Stimulated activated CD8-positive, alpha-beta memory T cell treated with anti-CD3 and anti-CD28 coated beads, Interleukin-4, amount 100 ng/mL, for 4 hours (primary cell): ENCODE measurements at places on chromosomes 12 and 14.

GRCh38 chr12:13941258-13942249 lies 39.8 kb downstream of the GRIN2B start:
- DNase-seq, result no peak

- DNase-seq, result peak; percentile 24
Measured at GRCh38 chr12:122834921-122835749, at the start of gene HIP1R. Gene HIP1R (plus strand): TSS chr12:122835457. CDS start chr12:122835551, 94 bp downstream.

DNA sequence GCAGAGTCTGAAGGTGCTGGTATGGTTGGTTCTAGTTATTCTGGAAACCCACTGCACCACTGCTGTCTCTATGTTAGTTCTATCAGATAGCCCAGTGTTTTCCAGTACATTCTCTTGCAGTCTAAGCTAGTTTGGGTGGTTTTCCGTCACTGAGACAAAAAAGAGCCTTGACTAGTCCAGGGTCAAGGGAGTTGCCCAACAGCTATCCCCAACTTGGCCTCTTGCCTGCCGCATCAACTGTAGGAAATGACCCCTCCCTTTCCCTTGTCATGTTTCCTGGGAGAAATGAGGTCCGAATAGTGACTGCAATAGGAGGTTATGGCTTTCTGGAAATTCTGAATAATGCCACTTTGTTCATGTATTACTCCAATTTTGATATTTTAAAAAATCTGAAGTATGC lies 160.4 kb downstream of the EFCAB11 start:
- DNase-seq, result no peak

DNA sequence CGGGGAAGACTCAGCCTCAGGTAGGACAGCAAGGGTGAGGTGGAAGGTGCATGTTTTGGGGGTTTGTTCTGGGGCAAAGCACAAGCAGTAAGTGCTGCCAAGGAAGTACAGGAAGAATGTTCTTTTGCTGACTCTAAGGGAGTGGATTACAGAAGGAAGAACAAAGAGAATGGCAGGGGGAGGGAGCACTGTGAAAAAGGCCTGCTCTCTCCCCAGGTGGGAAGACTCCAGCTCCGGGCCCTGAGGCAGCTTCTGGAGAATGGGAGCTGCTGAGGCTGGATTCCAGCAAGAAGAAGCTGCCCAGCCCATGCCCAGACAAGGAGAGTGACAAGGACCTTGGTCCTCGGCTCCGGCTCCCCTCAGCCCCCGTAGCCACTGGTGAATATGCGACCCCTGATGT lies 7.0 kb upstream of the PFDN5 start:
- DNase-seq, result no peak

DNA sequence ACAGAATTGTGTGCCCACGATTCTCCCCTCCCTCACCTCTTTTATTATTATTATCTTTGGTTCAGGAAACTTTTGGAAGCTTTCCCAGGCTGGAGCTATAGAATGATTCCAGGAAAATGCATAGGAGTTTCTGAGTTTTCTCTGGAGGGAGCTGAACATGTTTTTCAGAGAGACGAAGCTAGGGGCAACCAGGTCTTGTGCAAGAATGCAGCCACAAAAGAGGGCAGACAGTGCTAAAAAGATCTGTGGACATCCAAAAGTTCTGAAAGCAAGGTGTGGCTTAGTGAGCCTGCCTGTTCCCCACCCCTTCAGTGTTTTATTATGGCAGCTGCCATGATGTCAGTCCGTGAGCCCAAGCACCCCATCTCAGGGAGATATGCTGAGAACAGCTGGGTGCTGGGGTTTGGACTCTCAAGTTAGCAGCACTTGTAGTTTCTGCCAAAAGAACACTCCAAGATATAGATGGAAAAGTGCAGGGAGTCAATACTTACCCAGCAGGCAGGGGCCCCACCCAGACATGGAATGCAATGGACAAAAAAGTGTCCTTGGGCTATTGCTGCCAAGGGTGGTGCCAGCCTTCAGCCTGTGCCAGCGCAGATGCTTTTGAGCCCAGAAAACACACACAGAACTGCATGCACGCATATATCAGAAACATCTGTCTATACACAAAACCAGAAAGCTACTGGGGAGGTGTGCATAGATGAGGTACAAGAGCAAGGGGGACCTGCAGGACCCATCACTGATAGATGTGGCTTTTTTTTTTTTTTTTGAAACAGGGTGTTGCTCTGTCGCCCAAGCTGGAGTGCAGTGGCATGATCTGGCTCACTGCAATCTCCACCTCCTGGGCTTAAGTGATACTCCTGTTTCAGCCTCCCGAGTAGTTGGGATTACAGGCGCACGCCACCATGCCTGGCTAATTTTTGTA lies 17.0 kb upstream of the IRF2BPL start:
- DNase-seq, result no peak

GRCh38 chr12:52010152-52010622 lies 3.4 kb downstream of the TAMALIN start:
- DNase-seq, result no peak

- no peak for DNase-seq
Measured at GRCh38 chr12:86170051-86170450, 86.1 kb downstream of the MGAT4C start.

- no peak for DNase-seq
Measured at GRCh38 chr14:71625891-71626701, 306.1 kb upstream of the RGS6 start.

GRCh38 chr14:55540847-55541773 lies 38.9 kb upstream of the KTN1 start:
- no peak for DNase-seq

DNA sequence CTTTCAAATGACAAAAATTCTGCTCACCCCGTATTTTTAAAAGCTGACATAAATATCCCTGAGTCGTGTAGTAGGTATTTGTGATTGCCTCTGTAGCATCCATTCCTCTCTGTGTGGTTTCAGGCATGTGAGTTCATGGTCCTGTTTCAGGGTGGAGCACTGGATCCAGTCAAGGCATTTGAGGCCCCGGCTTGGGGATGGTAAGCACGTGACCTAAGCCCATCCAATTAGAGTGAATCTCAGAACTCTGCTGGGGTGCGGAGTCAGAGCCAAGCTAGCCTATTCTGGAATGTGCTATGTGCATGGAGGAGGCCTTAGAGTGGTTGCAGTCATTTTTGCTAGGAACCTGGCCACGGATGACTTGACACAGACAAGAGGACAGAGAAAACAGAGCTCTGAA lies 4.3 kb upstream of the CSRP2 start:
- no peak for DNase-seq

GRCh38 chr12:52014567-52015530 lies 8.1 kb downstream of the TAMALIN start:
- no peak for DNase-seq

DNA sequence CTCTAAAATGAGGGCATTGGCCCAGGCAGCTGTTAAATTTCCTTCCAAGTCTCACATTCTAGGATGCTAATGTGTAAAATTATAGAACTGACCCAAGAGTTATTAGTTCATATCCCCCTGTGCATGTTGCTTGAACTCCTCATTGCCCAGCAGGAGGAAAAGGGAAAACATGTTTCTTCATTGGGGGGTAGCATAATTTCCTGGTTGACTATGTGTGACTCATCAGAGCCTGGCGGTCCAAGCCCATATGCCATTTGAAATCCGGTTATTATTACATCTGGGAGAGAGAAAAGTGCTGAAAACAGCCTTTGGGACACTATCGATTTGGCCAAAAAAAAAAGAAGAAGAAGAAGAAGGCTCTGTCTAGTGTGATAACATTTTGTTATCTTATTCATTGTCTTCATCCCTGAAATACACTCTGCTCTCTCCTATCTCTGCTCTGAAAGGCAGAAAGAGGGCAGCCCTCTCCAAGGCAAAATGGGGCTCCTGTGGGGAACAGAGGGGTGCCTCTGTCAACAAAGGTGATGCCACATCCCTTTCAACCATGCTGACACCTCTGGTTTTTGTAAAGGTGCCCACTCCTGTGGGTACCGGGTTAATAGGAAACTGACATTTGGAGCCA lies 114.2 kb downstream of the DAD1 start:
- DNase-seq, result no peak

- no peak for DNase-seq
Measured at GRCh38 chr12:85356596-85357385, 76.8 kb downstream of the ALX1 start.

GRCh38 chr12:75707983-75708382 lies 196.6 kb upstream of the KRR1 start:
- DNase-seq, result no peak

DNA sequence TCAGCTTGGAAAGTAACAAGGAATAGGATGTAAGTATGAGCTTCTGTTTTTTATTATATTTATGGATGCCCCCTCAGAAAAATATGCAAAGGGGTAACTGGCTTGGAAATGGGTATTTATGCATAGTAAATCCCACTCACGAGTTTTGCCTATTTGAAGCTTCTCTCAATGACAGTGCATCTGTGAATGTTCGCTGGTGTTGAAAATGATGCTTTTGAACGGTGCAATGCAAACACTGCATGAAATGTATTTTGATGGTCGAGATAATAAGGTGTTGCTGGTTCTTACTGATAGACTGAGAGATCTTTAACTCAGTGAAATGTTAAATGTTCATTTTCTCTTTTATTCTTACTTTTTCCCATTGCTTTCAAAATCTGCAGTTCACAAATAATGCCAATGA lies 36.0 kb upstream of the PSEN1 start:
- DNase-seq, result no peak

DNA sequence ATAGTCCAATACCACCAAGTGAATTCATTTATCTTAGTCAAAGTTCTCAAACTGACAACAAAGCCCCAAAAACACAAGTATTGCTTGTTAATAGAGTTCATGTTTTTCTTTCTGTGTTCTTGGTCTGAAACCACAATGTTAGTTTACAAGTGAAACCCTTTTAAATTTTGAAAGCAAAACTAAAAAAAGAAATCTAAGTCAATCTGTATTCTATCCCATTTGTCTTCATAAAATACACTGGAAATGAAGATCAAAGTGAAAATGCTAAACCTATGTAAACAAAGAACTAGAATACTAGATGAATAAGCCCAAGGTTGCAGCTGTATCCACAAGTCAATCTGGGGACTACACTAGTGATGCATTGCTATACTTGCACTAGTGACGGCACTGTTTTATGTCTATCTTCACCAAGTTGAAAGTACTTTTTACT lies 10.4 kb downstream of the MAP4K5 start:
- no peak for DNase-seq

DNA sequence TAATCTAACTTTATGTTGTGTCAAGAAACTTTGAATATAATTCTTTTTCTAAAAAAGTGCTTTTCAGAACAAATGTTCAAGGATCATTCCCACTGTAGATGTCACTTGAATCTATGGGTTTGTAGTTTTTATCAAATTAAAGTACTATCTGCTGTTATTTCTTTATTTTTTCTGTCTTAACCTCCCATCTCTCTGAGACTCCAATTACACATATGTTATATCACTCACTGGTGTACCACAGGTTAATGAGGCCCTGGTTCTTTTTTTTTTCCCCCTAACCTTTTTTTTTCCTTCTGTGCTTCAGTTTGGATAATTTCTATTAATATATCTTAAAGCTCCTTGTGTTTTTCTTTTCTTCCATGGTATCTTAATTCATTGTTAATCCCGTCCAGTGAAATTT lies 279.9 kb upstream of the RGS6 start:
- DNase-seq, result no peak

- DNase-seq, result no peak
Measured at GRCh38 chr12:76375470-76375869, 27.3 kb upstream of the BBS10 start.
